ENCODE measurements at places on chromosomes 6 and 20.

- DNase-seq: no peak
Observed at GRCh38 chr6:122798099-122798641, 9.1 kb downstream of the SMPDL3A start.

DNA sequence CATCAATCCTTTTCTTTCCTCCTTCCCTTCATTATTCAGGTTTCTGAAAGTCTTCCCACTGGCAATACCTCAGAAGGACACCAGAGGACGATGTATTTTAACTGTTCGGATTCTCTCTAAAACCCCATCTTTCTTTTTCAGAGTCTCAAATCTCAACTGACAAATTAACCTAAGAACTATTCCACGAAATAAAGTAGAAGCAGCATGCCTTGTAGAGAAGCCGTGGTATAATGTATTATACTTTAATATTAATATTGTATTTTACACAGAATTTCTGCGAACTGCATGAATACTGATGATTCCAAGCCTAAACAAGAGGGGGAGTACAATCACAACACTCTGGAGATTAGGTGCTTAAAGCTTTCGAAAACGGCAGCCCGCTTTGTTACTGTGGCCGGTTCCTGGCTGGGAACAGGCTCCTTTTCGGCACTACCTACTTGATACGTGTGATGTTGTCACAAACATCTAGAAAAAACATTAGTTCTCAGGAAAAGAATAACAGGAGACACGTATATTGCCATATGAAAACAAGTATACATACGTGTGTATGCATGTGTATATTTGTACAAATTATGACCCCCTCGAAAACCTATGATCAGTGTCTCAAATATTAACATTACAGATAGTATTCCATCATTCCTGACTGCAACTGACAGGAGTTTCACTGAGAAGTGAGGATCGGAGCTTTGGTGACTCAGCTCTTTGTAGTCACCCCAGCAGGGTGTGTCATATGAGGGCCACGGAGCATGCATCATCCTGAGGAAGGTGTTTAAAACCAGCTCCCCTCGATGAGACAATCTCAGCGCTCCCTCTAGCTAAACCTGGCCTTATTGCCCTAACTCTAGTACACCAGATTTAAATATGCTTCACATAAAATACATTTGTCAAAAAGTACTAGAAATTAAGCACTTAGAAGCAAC lies 319.7 kb upstream of the TCF21 start:
- DNase-seq: no peak

GRCh38 chr6:50716899-50717509 lies 3.7 kb downstream of the TFAP2D start:
- no peak for DNase-seq

- DNase-seq: no peak
Observed at GRCh38 chr20:21725892-21726291, 20.4 kb downstream of the PAX1 start.

DNA sequence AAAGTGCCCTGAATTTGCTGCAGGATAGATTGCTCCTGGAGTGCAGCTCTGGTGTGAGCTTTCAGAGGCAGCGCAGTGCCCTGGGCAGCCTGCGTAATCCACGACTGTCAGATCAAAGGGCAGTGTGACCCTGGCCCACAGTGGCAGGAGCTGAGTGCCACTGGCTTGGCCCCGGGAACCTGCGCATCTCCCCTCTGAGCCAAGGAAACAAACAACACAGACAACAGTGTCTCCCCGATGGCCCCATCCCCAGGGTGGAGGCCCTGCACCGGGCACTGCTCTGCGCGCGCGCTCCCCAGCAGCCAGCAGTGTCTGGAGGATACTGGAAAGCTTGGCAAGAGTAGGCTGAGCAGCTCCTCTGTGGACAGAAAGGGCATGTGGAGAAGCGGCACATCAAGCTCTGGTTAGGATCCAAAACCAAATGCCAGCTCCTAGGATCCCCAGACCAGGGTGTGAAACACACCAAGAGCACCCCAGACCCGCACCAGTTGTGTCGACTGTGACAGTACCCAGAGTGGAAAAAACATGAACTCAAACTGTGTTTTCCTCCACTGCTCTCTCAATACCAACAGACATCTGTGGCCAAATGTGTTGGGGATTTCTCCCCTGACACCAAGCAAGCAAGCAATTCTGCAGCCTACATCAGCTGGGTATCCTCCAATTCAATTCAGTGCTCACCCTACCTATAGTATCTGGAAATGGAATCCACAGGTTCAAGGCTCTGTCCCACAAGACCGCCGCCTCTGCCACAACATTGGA lies 26.7 kb downstream of the RBCK1 start:
- no peak for DNase-seq

- no peak for DNase-seq
Observed at GRCh38 chr20:22490287-22491193, 93.8 kb downstream of the FOXA2 start.

DNA sequence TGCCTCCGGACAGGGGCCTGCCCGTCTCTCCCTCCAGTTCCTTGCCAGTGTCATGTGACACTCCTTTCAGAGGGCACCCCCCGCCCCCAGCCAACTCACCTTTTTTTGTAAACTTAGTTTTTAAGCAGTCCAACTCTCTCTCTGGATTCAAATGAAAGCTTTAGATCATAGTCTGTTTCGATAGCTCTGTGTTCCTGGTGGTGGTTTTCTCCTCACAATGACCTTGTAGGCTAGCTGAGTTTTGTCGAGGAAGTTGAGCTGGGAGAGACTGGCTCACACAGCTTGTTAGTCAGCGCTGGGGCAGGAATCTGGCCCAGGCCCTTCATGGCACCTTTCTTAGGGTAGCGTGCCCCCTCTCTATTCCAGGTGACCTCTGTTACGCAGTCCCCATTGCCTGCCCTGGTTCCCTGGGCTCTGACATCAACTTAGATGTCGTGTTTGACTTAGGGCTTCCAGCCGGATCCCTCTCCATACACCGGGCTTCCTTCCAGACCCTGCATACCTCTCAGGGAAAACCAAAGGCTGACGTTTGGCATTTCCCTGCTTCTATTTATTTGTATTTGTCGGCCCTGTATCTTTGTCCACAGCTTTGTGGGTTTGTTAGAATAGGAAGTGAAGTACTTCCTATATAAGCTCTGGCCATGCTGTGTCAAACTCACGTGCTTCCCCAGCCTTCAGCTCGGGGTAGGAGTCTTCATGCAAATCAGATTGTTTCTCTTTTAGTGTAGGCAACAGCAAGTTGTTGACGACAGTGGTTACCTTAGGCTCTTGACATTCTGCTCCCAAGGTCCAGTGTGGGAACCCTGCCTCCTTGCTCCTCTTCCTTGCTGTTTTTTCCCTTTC lies 12.7 kb downstream of the IGF2R start:
- DNase-seq: peak; percentile 90

- peak; percentile 34 for DNase-seq
Observed at GRCh38 chr6:158972241-158973233, 27.5 kb downstream of the RSPH3 start.

DNA sequence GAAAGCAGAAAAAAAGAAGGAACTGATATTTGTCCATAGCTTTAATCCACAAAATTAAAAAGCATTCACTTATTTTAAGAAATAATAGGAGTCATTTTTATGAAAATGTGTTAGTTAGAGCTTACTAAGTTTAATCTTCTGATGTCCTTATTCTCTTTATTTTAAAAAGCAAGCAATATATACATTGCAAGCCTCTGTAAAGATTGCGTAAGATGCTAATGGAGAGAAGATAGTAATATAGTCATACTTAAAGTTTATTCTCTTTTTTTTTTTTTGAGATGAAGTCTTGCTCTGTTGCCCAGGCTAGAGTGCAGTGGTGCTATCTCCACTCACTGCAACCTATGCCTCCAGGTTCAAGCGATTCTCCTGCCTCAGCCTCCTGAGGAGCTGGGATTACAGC lies 39.7 kb downstream of the AIG1 start:
- DNase-seq: no peak

DNA sequence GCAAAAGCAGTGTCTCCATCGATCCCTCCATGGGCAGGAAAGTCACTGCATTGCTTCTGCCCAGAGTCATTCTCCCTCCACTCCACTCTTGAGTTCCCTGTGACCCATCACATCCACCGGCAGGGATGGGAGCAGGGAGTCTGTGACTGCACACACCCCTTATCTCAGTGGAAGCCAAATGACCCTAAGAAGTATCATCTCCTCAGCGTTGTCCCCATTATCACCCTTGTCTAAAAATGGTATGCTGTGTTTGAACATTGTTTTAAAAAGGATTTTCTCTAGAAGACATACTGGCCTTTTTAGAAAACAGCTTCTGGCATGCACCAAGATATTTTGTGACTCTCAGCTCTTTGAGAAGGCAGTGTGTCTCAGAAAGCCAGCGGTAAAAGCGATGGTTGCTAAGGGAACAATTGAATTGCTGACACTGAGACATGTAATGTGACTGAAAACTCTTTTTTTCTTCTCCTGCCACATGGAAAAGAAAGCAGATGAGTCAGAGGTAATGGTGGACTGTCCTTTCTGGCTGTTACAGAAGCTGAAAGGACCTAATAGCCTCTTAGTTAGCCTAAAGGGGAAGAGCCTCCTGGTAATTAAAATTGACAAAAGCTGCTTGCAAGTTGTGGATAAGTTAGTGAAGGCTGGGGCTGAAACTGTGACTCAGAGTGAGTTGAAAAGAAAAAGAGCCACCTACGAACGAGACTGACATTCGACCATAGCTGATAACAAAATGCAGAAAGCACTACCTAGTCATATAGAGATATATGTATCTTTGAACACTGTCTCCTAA lies 120.5 kb downstream of the MAP3K7 start:
- no peak for DNase-seq

DNA sequence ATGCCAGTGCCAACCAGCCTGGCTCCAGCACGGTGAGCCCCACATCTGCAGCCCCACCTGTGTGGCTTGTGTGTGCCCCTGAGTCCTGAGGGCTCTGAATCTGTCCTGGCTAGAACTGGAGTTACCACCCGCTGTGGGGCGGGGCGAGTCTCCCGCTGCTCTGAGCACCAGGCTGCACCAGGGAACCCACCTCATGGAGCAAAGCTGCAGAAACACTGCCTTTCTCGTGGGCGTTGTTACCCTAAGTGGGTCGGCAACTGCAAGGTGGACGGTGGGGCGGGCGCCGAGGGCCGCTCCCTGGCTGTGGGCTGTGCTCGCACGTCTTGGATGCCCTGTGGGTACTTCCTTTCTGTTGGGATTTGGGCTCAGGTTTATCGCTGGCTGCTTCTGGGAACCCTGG lies 12.7 kb upstream of the ZBTB46 start:
- no peak for DNase-seq

GRCh38 chr20:22489626-22490286 lies 94.6 kb downstream of the FOXA2 start:
- DNase-seq: no peak

DNA sequence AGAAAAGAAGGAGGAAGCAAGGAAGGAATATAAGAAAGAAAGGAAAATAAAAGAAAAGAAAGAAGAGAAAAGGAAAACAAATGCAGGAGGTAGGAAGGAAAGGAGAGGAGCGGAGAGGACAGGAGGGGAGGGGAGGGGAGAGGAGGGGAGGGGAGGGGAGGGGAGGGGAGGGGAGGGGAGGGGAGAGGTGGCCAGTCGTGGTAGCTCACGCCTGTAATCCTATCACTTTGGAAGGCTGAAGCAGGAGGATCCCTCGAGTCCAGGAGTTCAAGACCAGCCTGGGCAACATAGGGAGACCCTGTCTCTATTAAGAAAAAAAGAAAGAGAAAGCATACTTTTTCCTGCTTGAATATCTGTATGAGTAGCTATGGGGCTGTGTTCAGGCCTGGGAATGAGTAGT lies 46.4 kb upstream of the GCM1 start:
- DNase-seq: no peak

- peak; percentile 13 for DNase-seq
Observed at GRCh38 chr20:25233016-25233772, 14.7 kb upstream of the PYGB start.

DNA sequence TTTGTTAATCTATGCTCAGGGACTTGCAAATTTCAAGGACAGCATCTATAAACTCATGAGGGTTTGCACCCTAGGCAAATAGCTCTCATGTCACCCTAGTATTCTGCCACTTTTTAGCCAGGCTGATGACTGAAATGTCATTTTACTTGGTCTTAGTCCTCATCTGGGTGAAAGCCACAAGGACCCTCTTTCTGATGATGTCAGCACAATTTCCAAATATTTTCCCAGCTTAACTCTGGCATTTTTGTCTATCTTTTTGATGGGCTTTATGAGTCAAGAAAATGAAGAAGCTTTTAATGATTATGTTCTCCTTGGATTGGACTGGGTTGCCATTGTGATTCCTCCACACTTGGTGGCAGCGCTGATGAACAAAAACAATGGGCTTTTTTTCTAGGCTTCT lies 420.1 kb upstream of the BTBD3 start:
- no peak for DNase-seq

GRCh38 chr20:57432862-57433491 lies 41.8 kb downstream of the RBM38 start:
- DNase-seq: peak; percentile 96

- DNase-seq: no peak
Observed at GRCh38 chr6:113095841-113096240, 748.7 kb downstream of the RFPL4B start.

DNA sequence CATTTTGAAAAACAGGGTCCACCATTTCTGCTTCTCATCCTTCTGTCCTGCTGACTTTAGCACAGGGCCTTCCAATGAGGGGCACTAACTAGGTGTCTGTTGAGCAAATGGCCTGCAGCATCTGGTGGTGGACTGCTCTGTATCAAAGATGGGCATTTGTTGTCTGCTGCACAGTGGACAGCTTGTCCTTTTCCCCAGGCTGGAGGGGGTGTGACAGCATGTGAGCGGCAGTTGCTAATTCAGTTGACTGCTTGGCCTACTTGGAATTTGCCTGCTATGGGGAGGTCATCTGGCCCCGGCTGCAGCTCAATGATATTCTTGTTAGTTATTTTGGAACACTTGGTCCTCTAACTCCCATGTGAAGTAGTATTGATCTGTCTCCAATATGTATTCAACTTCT lies 93.7 kb downstream of the SH3BGRL2 start:
- DNase-seq: no peak

GRCh38 chr20:53296025-53296424 lies 297.6 kb downstream of the ZNF217 start:
- DNase-seq: no peak

DNA sequence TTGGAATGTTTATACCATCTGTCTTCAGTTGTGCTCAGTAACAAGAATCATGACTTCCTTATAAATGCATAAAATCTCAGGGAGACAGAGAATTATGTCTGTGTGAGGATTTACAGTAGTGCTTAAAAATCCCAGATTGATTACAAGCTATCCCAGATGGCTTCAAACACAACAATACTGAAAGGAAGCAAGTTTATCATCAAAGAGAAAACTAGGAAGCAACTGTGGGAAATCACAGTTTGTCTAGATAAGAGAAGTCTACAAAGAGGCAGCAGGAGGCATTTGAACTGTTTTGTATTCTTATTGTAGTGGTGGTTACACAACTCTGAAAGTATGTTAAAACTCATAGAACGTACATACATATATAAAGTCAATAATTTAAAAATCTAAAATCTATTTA lies 104.4 kb upstream of the SALL4 start:
- DNase-seq: no peak

All from inflammatory macrophage (primary cell).